Activated CD8-positive, alpha-beta memory T cell treated with anti-CD3 and anti-CD28 coated beads, Interleukin-2, amount 50 U/mL, for 48 hours (primary cell): ENCODE measurements at places on chromosomes 6 and 20.

GRCh38 chr6:140809694-140810101 lies 1323.0 kb upstream of the GJE1 start:
- no peak for DNase-seq

DNA sequence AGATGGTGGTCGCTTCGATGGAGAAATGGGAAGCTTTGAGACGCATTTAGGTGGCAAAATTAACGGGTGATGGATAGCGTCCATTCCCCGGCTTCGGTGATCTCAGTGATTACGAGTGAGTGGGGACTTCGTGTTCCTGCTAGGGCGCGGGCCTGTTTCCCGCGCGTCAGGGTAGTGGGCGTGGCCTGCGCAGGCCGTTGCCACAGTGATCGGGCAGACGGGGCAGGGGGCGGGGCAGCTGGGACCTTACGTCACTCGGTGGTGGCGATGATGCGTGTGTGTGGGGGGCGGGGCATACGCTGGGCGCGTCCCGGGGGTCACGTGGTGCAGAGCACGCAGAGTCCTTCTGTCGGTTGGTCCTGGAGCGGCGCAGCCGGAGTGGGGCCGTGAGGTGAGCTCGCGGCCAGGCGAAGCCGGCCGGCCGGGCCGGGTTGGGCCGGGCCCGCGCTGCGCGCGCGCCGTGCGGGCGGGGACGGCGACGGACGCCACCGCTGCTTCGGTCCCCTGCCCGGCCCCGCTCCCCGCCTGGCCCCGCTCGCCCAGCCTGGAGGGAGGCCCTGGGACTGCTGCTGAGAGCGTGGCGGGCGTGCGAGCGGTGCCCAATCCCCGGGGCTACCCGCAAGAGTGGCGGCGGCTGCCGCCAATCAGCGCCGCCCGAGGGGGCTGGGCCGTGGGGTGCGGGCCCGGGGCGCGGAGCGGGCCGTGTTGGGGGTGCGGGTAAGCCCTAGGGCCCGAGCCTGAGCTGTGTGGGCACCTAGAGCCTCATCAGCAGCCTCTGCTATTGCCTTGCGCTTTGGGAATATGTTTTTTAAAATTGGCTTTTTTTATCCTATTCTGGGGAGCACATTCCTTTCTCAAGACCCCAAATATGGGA lies at the start of gene PHF20:
Gene PHF20, plus strand, starts transcription at position 327 of the 874 bp plus-strand sequence. CDS start 29,508 bp downstream, outside the sequence.
- DNase-seq, result peak; percentile 100

DNA sequence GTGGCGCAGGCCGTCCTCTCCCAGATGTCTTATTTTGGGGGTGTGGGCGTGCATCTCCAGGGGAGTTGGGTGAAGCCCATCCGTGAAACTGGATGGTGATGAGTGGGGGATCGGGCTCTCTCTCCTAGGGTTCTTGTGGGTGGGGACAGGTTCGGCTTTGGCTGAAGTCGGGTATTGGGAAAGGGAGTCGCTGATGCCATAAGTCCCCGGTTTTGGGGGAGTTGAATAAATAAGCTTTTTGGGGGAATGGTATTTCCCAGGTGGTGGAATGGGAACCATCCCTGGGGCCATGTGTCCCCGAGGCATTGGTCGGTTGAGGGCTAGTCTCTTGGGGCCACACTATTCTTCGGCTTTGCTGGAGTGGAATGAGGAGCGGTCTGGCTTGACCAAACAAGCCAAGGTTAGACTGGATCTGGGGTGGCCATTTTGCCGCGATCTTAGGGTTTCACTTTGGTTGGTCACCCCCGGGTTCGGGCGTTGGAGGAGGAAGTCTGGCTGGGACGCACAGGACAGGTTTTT lies 481 bp downstream of the ZNF133 start:
- DNase-seq, result no peak

GRCh38 chr6:151288712-151289398 lies 49.1 kb downstream of the AKAP12 start:
- no peak for DNase-seq

GRCh38 chr20:63158352-63158751 lies 57.6 kb downstream of the YTHDF1 start:
- DNase-seq, result no peak

DNA sequence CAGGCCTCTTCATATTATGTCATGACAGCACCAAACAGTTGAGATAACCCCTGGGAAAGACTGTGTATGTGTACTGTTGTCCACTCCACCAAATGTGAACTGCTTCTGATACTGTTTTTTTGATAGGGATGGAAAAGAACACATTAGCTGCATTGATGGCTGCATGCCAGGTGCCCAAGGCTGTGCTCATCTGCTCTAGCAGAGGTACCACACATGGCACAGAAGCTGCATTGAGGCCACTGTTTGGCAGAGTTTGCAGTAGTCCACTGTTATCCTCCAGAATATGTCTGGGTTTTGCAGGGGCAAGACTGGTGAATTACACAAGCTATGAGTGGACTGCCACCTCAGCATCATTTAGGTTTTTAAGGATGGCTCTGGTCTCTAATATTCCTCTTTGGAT lies 28.2 kb upstream of the ELMO2 start:
- no peak for DNase-seq

DNA sequence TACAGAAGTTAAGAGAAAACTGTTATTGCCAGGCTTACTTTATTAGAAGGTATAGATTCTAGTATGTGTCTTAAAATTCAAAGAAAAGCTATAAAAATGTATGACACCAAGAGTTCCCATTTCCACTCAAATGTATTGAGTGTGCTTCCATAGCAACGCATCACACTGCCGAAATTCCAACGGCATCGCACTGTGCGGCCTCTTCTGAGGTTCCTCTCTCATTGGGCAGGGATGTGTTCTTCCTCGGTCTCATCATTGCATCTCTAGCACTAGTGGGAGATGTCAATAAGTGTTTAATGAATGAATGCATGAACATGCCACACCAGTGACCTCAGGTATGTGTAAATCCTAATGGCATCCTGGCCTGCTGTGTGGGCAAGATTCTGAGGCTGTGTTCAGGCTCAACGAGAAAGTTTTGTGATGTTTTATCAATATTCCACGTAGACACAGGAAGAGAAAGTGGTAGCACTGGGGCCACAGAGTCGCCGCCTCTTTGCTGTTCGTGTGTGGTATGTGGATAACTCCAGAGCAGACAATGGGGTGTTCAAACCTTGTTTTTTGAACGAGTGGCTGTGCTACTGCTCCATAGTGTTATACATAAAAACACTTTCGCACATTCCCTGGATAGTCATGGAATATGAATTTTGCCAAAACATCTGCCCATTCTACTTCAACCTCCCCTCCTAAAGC lies 171.6 kb downstream of the ADGB start:
- no peak for DNase-seq

- DNase-seq, result no peak
Measured at GRCh38 chr6:80321011-80321410, 214.5 kb downstream of the BCKDHB start.

DNA sequence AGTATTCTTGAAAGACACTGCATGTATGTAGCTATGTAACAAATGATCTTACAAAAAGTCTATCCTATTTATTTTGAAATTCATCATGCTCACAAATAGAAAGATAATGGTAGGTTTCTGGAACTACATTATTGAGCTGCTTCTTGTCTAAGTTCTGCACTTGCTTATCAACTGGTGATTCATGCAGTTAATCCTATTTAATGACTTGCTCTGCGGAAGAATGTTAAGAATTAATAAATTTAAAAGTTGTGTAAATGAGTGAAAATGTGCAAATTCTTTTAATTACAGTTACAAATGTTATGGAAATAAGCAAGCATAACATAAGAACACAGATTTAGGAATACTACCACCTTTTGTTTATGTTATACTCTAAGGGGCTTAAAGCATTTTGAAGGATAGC lies 67.1 kb upstream of the MCM9 start:
- DNase-seq, result no peak

DNA sequence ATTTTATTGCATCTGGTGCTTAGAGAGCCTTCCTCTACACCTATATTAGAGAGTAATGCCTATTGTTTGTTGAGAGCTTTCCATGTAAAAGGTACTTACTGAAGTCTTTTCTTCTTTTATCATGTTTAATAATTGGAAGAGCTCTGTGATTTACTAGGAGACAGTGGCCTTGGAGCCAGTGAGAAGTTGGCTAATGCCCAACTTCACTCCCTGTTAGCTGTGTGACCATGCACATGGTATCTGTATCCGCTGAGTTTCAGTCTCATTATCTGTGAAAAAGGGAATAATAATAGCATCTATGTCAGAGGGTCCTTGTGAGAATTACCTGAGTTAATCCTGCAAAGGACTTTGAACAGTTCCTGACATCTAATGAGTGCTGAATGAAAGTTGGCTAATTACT lies 105.0 kb downstream of the CD109 start:
- no peak for DNase-seq

GRCh38 chr6:128676456-128676855 lies 156.1 kb upstream of the PTPRK start:
- no peak for DNase-seq

DNA sequence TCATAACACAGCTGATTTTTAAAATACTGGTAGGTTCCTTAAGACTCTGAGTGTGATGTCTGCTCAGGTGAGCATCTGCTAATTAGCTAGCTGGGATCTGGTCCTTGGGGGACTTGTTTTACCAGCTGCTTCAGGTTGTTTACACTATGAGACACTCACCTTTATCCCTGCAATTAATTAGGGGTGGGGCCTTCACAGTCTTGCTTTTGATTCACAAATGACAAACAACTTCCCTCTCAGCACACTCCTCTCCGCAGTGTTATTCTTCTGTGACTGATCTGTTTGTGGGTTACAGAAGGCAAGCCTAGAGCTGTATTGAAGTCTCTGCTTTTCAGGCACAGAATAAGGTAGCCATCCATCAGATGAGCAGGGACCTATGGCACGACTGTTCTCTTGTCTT lies 62.0 kb upstream of the CD83 start:
- DNase-seq, result no peak

DNA sequence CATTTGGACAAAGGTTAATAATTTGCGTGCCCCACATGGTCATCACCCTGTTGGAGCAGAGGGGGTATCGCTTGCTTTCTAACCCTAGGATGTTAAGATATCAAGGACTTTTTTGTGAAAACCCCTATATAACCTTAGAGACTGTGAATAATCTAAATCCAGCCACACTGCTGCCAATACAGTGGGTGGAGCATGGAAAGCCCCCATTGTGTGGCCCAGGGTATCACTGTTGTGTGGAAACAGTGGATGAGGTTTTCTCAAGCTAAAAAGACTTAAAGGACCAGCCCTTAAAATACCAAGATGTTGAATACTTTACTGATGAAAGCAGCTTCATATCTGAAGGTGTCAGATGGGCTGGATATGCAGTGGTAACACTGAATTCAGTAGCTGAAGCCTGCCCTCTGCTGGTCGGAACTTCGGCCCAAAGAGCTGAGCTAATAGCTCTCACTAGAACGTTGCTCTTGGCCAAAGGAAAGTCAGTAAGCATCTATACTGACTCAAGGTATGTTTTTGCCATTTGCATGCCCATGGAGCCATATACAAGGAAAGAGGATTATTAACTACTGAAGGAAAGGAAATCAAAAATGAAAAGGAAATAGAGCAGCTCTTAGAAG lies 695.2 kb downstream of the PHF3 start:
- peak; percentile 58 for DNase-seq
